ENCODE measurements at places on chromosomes 3 and 15.
A peak's percentile ranks its signal among the peaks of the same experiment; 100 is the strongest.

- no peak for DNase-seq
Measured at GRCh38 chr3:171526146-171526545, 65.9 kb upstream of the TNIK start.

DNA sequence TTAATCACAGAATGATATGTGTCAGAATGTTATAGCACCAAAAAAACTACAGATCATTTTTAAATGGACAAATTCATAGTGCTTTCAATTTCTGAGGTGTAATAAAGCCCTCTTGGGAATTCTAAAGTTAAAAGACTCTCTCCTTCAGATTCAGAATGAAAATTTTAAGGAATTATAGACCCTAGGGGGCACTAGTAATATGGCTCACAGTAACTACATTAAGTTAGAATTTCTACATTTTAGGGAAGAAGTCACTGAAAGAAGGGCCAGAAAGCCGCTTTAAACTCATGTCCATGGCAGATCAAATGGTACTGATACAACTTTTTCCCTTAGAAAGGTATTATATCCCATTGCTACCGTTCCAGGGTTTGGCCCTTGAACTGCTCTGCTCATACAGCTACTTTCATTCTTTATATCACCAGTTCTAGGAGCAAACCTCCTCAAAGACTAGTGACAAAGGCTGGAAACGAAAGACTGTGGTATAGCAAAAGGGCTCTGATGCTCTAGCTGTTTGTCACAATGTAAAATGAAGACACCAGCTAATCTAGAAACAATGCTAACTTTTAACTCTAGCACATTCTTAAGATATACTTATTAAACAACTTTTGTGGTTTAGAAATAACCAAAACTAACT, 18.1 kb downstream of the DAZL start:
- no peak for DNase-seq

GRCh38 chr3:123194552-123194951, 7.2 kb upstream of the SEC22A start:
- DNase-seq = no peak

DNA sequence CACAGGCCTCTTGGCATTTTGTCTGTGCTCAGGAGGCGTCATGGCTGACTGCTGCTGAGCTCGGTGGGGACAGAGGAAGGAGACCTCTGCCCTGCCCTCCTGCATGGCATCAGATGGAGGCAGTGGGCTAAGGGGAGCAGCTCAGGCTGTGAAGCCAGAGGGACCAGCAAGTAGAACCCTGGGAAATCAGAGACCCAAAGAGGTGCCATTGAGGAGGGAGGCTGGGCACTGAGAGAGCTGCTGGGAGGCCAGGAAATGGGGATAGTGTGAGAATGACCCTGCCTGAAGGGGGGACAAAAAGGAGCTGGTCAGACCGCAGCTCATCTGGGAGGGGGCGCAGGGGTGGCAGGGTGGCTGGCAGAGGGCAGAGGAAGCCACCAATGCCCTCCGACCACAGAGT, 136.8 kb downstream of the FBLN2 start:
- no peak for DNase-seq

DNA sequence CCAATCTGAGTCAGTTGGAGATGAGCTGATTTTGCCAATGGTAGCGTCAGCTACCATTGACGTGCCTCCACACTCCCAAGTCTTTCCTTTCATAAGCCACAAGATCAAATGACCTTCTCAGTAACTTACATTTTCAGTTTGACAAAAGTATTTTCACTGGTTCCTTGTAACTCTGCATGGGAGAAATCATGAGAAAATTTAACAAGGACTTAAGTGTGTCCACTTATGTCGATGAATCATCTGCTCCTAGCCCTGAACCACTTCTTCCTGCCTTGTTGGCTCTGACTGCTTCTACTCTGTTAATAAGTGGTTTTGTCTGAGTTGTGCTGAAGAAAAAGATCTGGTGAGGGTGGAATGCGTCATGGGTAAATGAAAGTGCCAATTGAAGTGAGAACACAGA, 101.2 kb downstream of the NFKBIZ start:
- DNase-seq = no peak

GRCh38 chr3:25171897-25172296, 256.2 kb upstream of the RARB start:
- no peak for DNase-seq

DNA sequence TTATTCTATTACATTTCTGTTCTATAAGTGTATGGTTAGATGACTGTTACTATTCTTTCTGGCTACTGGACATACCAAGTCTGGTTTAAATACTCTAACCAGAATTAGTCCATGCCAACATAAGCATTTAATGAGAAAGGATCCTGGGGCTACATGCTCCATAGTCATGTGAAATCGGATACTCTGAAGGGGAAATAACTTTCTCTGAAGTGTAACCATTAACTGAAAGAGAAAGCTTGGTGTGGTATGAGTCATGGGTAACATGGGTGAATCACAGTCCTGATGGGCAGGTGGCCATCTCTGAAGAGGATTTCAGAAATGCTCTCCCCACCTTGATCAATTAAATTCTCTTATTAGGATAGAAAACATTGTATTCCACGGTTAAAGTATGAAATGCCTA, 69.4 kb downstream of the FHIT start:
- DNase-seq = no peak

GRCh38 chr3:155744010-155744625, 753 bp downstream of the PLCH1 start:
- DNase-seq = peak; percentile 45

DNA sequence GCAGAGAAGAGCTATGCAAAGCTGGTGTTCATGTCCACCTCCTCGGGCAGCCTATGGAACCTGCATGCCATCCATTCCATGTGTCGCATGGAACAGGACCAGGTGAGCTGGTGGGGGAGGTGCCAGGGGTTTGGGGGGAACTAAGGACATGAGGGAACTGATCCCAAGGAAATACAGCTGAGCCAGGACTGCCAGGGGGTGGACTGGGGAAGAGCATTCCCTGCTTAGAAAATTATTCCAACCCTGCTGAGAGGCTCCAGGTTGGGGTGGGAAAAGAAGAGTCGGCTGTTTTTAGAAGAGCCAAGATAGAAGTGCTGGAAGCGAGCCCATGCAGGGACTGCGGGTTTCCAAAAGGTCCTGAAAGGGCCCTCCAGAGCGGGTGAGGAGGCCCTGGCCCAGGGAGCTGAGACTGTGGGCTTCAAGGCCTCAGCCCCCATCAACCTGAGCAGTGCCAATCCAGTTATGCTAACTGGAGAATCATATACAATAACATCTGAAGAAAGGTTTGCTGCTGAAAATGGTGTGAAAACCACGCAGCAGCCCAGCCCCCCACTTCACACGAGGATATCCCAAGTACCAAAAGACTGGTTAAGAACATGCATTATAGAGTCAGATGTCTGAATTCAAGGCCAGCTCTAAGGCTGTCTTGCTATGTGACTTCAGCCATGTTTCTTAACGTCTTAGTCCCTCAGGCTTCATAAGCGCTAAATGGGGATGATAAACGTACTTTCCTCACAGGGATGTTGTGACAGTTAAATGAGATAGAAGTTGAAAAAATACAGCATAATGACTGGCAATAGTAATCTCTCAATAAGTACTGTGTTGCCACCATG, 7.8 kb downstream of the DISP2 start:
- DNase-seq = no peak

DNA sequence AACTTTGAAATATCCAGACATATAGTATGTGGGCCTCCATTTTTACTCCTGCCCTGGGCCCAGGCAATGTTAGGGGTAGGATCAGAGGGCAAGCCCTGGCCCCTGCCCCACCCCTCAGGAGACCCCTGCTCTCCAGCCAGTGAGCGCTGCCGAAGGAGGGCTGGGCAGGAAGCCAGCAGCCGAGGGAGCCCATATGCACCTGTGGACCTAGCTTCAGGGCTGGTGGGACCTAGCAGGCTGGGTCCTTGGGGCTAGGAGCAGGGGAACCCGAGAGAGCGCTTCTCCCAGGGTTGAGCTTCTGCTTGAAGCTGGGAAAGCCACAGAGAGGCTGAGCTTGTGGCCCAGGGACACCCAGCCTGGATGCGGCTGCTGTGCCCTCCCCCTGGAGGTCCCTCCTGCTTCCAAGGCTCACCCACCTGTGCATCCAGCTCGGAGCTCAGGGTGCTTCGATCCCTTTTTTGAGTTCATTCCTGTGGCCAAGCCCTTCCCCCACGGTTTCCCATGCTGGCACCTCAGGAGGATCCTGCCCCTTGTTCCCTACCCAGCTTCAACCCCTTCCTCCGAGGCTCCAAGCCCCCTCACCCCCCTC, 21.0 kb upstream of the CYP11A1 start:
- DNase-seq = no peak

DNA sequence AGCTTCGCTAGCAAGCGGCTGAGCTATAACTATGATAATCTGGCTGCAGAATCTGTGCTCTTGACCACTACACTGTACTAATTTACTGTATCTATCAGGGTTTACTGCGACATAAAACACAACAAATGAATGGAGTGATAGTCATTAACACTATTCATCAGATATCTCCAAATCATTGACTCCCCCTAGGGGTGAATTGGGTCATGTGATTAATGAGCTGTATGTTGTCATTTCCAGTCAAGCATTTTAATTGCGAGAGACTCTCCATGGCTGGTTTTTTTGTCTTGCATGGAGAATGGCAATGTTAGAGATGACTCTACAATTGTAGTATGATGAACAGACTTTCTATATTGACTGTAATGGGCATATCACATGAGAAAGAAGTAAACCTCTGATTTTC, 10.5 kb upstream of the TM4SF18 start:
- no peak for DNase-seq

GRCh38 chr15:70618929-70619328, 144.4 kb downstream of the UACA start:
- DNase-seq = no peak

DNA sequence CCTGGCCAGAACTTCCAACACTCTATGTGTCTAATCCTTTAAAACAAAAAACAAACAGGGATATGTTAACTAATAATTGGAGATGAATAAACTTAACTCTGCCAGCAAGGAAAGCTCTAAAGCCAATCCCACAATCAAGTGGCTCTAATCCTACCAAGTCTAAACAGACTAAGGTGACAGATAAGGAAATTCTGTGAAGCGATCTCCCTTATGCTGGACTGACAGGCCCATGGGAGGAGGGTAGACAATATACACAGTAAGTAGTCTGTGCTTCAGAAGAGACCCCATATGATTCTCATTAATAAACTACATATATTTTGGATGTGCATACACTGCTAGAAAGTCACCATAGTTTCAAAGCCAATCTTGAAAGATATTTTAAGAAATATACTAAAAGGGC, 10.1 kb downstream of the VPS13C start:
- no peak for DNase-seq

DNA sequence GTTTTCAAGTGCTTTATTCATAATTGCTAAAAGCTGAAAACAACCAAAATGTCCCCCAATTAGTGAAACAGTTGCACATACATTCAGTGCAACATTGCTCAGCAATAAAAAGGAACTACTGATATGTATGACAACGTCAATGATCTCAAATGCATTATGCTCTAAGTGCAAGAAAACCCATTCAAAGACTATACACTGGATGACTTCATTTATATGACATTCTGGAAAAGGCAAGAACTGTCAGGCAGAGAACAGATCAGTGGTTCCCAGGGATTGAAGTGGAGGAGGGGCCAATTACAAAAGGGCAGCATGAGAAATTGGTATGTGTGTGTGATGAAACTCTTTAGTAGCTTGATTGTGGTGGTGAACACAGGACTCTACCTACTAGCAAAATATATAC, 585.6 kb downstream of the TBL1XR1 start:
- DNase-seq = no peak

GRCh38 chr3:14741510-14741909, 66.6 kb downstream of the C3orf20 start:
- DNase-seq = no peak

DNA sequence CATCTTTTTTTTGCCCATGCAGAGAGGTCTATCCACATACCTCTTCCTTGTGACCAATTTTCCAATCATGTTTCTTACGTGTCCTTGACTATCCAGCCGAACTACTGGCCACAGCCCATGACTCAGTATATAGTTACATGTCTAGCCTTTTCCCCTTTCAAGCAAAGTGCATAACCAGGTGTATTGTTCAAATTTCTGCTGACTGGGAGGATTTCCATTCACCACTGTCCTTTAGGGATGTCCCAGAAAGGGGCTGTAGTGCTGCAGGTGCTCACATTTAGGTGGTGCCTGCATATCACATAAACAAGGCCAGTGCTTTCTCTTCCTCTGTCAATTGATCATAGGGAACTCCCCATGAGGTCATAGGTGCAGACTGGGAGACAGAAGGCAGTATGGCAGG, 69.4 kb upstream of the ALDH1A3 start:
- DNase-seq = no peak

GRCh38 chr15:29698030-29698701, 124.1 kb downstream of the TJP1 start:
- no peak for DNase-seq

DNA sequence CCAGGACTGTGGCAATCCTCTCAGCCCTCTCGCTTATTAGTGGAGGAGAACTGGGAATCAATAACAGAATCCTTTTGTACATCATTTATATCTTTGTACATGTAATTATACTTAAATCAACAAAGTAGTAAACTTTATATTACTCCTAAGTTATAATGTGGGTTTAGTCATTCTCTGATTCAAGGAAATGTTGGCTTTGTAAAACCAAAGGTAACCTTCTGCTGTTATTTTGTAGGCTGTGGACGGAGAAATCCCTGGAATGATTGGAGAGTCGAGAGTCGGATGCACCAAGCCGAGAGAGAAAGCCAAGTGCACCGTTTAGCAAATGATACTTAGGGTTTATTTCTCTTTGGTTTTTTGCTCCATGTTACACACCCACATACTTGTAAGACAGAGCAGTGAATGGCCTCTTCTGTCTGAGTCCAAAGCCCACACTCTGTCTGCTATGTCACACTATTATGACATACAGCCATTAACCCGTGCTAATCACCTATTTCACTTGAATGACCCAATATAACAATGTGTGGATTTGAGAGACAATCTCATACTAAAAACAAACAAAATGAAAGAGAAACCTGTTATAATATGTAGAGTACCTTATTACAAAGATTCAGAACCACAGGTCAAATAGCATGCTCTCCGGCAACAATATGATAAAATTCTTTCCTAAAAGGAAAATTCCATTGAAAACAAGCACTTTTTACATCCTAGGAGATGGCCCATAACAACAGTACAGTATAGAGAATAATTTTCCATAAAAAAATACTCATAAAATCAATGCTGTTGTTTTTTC, 72.2 kb downstream of the MECOM start:
- DNase-seq = no peak

- DNase-seq = no peak
Measured at GRCh38 chr3:150238995-150239619, 169.0 kb upstream of the TSC22D2 start.

- no peak for DNase-seq
Measured at GRCh38 chr3:173049360-173049759, 91.7 kb downstream of the SPATA16 start.

DNA sequence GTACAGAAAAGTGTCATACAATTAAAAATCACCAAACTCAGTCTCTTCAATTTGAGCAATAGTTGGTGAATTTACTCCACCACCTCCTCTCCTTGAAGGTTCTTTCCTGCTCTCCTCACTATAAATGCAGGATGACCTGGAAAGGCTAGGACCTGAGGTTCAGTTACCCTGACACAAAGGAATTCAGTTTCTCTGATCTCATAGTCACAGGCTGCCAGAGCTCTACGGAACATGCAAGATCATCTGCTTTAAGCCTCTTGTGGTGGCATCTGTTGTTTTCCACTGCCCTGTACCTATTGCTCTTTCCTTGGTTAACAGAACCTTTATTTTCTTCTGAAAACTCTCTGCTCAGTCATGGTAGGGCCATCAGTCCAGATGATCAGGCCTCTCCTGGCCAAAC, 4.9 kb upstream of the TP63 start:
- DNase-seq = no peak

GRCh38 chr15:43285609-43286037, 18.9 kb upstream of the TGM5 start:
- peak; percentile 40 for DNase-seq

GRCh38 chr15:79950247-79950646, 20.7 kb downstream of the BCL2A1 start:
- DNase-seq = no peak

Data from activated CD4-positive, CD25-positive, alpha-beta regulatory T cell treated with anti-CD3 and anti-CD28 coated beads, Interleukin-2, amount 50 U/mL, for 72 hours (primary cell).